HT1080 (cell line): ENCODE measurements at places on chromosomes 13 and 19. TPM values are rescaled to one million over a fixed set of nuclear protein-coding genes. Genes with fewer than 3 reads are reported as not detected.

DNA sequence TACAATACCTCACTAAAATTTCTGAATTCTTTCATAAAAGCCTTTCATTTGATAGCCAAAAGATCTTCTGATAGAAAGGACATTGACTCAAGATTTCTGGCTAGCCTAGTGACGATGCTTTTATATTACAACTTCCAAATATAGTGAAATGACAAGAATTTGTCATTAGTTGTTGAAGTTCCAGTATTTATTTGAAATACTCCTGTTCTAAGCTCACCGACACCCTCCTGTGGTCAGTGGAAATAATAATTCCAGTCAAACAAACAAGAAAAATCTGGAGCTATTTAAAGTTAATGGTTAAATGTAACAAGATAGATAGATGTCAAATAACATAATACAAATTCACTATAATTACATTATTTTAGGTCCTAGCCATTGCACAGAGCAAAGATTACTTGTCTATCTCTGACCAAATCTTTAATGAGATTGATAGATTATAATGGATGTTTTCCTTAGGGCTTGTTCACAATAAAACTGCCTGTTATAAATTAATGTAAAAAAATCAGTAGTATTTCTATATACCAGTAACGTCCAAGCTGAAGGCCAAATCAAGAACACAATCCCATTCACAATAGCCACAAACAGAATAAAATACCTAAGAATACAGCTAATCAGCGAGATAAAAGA lies 195.5 kb downstream of the RGCC start:
- DNase-seq: peak; percentile 34

The IRGC gene
- total RNA-seq: not detected in 2 replicates

DNA sequence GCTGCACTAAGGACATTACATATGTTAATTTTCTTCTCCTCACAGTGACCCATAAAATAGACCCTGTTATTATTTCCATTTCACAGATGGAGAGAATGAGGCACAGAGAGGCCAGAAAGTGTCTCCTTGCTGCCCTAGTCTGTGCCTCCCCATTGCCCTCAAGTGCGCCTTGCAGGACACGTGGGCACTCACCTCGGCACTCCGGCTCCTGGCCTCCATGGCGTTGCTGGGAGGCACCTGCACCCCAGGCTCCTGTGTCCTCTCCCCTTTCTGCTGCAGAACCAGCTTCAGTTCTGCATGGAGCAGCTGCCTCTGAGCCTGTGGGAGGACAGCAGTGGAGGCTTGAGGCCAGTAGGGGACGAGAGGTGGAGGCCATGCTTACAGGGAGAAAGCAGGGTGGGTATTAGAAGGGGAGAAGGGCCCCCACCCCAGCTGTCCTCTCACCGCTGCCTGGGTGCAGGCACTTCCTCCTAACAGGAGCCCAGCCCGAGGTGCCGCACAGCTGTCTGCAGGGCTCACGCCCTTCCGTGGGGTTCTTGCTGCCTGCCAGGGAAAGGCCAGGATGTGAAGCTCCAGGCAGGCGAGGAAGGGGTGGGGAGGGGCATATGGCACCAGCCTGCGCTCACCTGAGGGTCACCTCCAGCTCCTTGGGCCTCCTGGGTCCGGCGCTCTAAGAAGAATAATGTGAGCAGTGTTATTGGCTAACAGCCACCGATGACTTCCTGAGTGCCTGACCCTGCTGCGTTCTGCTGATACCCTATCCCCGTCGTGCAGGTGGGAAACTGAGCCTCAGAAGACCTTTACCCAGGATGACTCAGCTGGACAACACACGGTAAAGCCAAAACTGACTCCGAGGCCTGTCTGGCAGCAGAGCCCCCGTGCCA lies 5.2 kb downstream of the PRX start:
- DNase-seq: no peak

GRCh38 chr13:37127691-37128241 lies 22.3 kb upstream of the CSNK1A1L start:
- peak; percentile 50 for DNase-seq

The NLRP5 gene
- total RNA-seq: not detected in 2 replicates

GRCh38 chr13:30616927-30617314 lies 799 bp upstream of the USPL1 start:
- DNase-seq: peak; percentile 82

- DNase-seq: no peak
Observed at GRCh38 chr13:92473765-92474475, 752.7 kb upstream of the GPC6 start.

The TNFSF9 gene
- 35.7 and 45.9 TPM in 2 replicates for total RNA-seq

DNA sequence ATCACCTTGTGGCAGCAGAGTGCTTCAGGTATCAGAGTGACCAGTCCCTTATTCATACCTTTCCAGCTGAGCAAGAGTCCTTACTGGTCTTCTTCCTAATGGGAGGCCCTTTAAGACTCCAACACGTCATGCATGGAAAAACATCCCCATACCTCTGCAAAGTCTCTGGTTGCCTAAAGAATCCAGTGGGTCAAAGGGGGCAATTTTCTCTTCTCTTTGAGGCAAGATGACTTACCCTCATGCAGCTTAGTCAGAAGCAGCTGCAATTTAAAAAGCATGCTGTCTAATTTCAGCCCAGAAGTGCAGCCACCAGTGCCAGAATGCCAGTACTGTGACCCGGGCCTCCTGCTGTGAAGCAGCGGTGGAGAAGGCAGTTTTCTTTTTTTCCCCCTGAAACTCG lies 18.7 kb downstream of the PPP5C start:
- DNase-seq: no peak

The CCDC124 gene
- 50.8 and 70.0 TPM in 2 replicates for total RNA-seq

DNA sequence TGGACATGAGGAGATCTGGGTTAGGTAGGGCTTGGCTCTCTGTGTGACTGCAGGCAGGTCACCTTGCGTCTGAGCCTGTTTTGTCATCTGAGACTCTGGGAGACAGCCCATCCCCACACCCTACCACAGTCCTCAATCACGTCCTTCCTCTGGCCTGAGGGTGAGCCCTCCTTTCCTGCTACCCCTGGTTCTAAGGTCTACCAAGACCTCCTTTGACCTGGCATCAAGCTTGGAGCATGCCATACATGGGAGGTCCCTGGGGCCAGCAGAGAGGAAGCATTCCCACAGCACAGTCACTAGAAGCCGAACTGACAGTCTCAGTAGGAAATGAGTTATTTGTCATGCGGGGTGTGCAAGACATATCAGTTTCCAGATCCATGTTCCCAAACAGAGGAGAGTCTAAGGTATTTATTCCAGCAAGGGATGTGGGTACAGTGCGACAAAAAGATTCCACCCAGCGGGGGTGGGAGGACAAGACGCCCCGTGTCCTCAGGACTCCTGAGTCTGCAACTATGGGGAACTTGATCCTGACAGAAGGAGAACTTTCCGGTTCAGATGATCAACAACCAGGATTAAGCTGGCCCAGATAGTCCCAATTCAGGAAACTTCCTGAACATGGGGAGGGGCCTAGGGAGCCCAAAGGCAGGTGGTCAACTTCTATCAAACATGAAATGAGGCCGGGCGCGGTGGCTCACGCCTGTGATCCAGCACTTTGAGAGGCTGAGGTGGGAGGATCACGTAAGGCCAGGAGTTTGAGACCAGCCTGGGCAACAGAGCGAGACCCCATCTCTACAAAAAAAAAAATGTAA lies 9.5 kb downstream of the ARRDC2 start:
- DNase-seq: no peak

DNA sequence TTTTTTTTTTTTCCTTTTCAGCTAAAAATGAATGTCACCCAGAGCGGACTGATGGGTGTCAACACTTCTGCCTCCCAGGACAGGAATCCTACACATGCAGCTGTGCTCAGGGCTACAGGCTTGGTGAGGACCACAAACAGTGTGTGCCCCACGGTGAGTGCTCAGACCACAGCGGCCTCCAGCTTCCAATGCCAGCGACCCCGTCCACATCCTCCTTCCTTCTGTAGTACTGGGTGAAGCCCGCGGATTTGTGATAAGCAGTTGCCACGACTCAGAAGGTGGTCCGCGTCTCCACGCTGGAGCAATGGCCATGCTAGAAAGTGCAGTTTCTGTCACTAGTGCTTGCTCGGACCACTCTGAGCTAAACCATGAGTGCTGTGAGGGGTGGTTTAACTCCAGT lies 6.0 kb downstream of the PROZ start:
- DNase-seq: no peak

The DENND1C gene
- total RNA-seq: 0.06 TPM in 1 of 2 replicates, not detected in the other

DNA sequence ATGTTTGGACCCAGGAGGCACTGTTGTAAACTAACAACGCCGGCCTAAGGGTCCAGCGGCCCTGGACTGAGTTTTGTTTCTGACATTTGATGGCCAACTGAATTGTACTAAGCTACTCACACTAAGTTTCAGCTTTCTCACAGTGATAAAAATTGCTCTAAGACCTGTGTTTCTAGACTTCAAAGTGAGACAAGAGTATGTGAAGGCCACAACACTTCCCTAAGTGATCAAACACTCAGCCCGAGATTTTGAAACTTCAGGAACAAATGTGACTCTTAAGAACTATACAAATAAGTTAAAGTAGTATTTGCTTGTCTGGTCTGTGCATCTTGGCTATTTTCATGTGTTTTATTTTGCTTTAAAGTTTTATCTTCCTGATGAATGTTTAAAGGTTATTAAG lies 30.2 kb downstream of the EFNB2 start:
- no peak for DNase-seq

The ZNF134 gene
- 25.0 and 33.3 TPM in 2 replicates for total RNA-seq

GRCh38 chr13:65555962-65556361 lies 1674.2 kb downstream of the PCDH9 start:
- DNase-seq: no peak

DNA sequence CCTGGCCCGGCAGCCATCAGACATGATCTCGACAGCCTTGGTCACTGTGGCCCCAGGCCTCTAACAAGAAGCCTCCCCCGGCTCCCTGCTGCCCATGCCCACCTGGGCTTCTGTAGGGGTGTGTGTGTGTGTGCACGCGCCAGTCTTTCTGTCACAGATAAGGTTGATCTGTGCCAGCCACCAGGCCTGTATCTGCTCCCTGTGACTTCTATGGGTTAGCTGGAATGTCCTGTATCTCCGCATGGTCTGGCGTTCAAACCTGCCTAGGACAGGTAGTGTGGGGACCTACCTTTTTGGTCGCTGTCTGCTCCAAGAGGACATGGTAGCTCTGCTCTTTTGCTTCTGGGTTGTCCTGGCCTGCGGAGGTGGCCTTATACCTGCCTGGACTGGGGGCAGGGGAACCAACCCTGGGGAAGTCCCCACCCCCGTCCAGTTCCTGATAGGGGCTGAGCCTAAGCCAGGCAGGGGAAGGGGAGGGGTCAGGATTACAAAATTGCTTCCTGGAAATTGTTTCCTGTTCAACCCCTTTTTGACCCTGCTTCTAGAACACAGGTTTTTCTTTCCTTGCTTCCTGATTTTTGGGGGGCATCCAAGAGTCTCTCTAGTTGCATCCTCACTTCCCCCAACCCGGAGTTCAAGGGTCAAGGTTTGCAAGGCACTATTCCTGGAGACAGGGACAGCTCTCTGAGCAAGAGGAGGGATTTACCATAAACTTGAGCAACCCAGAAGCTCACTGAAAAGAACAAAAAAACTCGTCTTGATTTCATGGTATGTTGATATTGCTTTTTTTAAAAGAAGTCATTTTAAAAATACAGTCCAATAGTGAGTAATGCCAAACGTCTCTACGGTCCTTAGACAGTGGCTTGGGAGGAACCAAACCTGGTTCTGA lies at the start of gene LRG1:
Gene LRG1 (minus strand): TSS at position 344 of the 889 bp plus-strand sequence. CDS start 23 bp downstream, at position 321.
- DNase-seq: no peak

The PLK5 gene
- not detected in 2 replicates for total RNA-seq

GRCh38 chr13:96749825-96750224 lies 244.5 kb downstream of the OXGR1 start:
- DNase-seq: no peak

The RYR1 gene
- total RNA-seq: not detected in 2 replicates

- no peak for DNase-seq
Observed at GRCh38 chr13:22765547-22765946, 415.2 kb upstream of the SGCG start.

The GJA3 gene
- 0.56 and 0.84 TPM in 2 replicates for total RNA-seq

DNA sequence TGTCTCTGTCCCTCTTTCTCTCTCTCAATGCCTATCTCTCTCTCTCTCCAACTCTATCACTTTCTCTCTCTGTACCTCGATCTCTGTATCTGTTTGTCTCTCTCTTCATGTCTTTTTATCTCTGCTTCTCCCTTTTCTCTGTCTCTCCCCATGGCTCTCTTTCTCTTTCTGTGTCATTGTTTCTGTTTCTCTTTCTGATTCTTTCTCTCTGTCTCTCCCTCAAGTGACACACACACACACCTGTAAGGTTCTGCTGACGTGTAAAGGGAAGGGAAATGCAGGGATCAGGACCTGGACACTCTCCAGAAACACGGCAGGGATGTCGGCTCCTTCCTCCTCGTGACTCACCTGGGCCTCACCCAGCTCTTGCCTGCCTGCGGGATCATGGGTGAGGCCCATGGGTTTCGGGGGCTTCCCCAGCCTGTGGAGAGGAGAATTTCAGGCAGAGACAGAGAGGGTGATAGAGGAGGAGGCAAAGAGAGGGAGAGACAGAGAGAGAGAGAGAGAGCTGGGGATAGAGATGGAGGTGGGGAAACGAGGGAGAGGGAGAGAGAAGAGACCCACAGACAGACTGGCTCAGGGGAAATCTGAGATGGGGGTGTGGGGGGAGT lies 5.4 kb upstream of the PLAUR start:
- DNase-seq: peak; percentile 85

The SBNO2 gene
- 28.2 and 31.7 TPM in 2 replicates for total RNA-seq

- no peak for DNase-seq
Observed at GRCh38 chr13:34044041-34044440, 226.1 kb downstream of the RFC3 start.

DNA sequence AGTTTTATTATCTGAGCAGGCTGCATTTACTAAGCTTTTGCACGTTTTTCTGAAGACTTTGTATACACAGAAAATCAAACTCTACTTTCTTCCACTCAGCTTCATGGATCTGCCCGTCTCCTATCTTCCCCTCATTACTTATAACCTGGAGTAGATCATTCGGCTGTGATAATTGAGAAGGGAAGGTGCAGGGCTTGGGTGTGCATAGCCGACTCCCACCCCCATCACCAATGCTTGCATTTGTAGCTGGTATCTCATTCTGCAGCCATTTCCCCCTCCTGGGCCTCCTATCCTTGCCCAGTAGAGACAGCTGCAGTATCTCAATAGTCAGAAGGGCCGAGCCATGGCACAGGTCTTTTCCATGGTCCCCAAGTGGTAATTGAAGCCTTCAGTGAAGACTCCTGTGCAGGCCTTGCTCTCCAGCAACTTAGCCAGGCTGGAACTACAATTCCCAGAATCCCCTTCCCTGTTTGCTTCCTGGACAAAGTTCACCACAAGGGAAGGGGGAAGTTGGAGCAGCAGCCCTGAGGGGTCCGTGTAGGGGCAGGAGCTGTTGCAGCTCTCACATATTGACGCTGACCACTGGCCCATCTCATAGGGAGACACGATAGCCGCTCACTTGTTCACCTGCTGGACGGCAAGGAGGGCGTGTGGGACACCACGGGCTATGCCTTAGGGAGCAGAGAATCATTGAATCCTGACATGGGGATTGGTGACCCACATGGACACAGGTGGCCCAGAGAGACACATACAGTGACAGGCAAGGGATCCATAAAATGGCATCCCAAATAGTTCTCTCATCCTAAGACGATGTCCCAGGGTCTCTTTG lies 2.1 kb upstream of the SIGLEC8 start:
- DNase-seq: peak; percentile 45

The NAPSA gene
- total RNA-seq: not detected in 2 replicates

GRCh38 chr13:34751492-34751891 lies 190.6 kb upstream of the NBEA start:
- no peak for DNase-seq

The TMIGD2 gene
- total RNA-seq: not detected in 2 replicates
